CD4-positive, alpha-beta T cell treated with Interleukin-2 at 100 ng/mL for 4 hours (primary cell): ENCODE measurements at places on chromosomes 13 and 19.

GRCh38 chr19:42301646-42302203 lies at the start of gene PRR19:
Gene PRR19 (plus strand): TSS chr19:42302132. CDS start chr19:42309585, 7,453 bp downstream.
- DNase-seq: no peak

DNA sequence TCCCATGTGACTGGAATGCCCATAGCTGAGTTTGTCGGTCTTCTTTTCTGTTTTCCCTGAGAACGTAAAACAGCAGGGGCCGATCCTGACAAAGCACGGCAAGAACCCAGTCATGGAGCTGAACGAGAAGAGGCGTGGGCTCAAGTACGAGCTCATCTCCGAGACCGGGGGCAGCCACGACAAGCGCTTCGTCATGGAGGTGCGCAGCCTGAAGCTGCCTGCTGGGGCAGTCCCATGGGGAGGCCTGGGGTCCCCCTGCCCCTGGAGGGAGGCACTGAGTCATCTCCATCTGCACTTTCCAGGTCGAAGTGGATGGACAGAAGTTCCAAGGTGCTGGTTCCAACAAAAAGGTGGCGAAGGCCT lies 18.2 kb upstream of the QTRT1 start:
- no peak for DNase-seq

DNA sequence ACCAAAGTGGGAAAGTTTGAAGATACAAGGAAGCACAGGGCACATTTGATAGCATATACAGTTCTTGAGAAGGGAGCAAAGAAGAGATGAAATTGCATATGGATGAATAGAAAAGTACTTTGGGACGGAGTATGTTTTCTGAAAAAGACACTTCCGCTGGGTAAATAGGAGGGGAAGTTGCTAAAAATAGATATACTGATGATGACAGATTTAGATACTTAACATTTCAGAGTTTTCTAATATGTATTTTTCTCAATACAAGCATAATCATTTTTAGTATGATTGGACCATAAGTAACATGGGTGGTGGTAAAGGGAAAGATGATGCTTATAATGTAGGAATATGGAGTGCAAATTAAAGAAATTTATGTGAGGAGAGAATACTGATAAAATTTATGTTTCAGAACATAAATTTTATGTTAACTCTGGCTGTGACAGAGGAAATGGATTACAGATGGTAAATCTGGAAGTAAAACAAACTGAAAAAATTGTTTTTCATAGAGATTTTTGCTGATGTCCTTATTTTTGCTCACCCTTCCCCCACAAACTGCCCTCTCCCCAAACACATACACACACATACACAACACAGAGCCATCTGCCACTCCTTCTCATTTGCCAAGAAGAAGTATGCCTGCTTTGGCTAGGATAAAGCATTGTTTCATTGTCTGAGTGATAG lies 583.9 kb upstream of the MIR17HG start:
- no peak for DNase-seq

DNA sequence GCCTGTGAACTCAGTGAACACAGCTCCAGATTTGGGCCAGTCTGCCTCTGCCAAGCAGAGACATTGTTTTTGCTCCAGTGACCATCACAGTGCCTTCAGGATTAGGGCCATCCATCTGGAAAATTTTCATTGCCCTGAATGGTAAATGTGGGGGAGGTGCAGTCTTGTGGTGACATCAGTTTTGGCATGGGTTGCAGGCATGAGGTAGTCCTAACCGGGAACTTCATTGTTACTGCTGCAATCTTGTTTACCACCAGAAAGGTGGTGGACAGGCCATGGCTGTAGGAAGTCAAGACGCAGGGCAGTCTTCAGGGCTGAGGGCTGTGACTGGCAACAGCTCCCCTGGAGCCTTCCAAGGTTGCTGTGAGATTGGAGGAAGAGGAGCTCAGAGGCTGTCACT lies 55.2 kb downstream of the SPATA13 start:
- no peak for DNase-seq

DNA sequence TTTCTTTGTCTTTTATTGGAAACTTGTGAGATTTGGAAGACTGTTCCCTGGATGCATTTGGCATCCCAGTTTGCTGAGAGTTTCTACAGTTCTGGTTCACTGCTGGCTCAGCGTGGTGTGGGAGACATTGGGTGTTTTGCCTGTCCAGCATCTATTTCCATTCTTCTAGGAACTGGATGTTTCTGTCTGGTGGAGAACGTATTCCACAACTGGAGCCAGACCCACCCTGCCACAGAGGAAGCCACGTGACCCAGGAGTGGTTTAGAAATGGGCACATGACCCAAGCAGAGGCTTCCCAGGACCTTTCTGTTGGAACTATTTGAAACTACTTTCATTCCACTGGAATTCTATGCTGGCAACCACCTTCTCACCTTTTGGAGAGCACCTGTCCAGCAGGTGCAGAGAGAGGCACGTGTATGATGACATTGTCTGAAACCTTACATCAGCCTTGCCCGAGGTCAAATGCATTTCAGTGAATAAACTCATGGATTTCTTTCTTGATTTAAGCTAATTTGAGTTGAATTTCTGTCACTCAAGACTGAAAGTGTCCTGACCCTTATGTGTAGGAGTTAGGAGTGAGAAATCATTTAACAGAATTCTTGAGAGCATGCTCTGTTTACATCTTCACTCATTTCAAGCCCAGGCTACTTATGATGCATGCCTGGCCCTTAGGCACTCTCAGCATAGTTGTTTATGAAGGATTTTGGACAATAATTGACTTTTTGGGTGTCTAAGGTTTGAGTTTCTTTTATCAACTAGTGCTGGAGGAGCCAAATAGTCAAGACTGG lies 121.8 kb downstream of the AKAP11 start:
- no peak for DNase-seq

DNA sequence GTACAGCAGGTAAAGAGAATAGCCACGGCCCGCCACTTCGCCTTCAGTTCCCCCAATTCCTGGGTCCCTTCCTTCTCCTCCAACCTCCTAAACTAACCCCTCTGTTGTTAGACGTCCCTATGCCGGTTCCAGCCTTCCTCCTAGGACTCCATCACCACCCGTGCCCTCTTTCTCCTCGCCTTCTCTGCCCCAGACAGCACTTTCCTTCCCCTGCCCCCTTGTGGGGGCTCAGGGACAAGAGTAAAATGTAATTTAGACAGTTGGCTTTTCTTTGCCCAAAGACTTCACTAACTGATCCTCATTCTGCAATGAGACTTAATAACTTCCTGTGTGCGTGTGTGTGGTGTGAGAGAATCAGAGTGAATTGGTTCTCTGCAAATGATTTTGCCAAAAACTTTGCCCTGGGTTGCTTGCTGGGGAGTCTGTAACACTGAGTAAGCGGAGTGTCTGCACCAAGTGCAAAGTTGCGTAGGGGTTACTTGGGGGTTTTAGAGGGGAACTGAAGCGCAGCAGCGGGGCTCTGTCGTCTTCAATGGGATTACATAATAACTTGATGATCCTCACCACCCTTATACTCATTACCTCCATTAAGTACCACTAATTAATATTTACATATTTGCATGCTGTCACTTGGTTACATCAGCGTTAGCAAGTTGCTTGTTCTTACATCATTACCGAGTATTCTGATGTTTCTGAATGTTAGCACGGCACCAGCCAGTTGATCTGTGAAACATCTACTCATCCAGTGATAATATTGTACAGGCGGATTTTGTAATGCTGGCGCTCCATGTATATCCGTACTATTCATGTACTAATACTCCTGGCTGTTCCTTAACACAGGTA lies 19.9 kb upstream of the SGCG start:
- no peak for DNase-seq

DNA sequence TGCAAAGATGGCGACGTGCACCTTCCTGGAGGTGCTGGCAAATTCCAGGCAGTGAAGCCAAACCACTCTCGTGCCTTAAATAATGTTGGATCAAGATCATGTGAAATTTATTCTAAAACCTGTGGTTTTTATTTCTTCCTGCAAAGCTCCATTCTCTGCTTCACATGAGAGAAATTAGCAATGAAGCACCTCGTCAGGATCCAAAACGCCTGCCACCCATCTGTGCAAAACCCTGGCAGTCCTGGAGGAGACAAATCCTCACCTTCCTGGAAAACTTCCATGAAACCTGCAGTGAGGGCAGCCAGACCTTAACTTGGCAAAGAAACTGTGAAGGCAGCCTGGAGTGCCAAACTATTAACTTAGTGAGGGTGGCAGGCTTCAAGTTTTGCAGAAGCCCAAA lies 47.6 kb downstream of the CHST8 start:
- DNase-seq: no peak

DNA sequence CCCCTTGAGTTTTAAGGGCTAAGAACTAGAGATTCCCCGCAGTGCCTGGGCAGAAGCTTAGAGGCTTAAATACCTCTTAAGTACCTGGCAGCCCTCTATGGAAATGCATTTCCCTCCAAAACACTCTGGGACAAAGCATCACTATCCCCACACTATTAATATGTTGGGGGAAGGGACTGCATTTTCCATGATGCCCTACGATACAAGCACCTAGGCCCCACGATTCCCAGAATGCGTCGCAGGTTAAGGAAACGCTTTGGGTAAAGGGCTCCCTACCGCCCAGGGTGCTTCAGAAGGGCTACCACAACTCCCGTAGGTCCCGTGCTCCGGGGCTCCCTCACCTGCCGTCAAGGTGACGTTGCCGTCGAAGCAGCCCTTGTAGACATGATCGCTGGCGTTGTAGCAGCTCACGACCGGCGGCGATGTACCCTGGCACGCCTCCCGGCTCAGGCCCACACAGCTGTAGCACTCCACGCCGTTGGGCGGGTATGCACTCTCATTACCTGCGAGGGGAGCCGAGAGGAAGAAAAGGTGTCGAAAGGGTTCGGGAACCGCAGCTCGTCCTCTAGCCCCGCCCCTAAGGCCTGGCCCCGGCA lies 2.5 kb downstream of the LYPD3 start:
- no peak for DNase-seq

- no peak for DNase-seq
Observed at GRCh38 chr13:73433890-73434289, 375.1 kb downstream of the KLF5 start.

DNA sequence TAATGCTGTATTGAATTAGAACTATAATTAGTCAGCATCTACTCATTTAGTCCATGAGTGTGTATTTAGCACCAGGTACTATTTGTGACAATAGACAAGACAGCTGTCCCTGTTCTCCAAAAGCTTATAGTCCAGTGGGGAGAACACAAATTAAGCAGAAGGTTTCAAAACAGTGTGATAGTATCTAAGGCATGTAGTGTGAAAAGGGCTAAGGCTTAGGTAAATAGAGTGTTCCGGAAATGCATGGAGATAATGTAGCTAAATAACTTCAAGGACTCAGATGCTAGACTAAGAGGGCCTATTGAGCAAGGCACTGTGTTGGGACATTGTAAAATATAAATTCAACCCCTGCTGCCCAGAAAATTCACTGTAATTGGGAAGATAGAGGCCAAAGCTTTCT lies 144.1 kb upstream of the MIR17HG start:
- DNase-seq: no peak

DNA sequence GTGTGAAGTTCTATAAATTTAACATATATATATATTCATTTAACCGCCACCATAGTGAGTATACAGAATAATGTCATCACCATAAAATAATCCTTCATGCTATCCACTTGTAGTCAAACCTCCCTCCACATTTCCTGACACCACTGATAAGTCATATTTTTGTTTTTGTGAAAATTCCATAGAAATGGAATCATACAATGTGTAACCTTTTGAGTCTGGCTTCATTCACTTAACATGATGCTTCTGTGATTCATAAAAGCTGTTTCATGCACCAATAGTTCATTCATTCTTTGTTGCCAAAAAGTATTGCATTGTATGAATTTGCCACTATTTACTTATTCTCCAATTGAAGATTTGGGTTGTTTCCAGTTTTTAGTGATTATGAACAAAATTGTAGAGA lies 497.5 kb upstream of the PCDH20 start:
- DNase-seq: no peak

- DNase-seq: no peak
Observed at GRCh38 chr13:110067355-110068175, 239.4 kb downstream of the COL4A1 start.

DNA sequence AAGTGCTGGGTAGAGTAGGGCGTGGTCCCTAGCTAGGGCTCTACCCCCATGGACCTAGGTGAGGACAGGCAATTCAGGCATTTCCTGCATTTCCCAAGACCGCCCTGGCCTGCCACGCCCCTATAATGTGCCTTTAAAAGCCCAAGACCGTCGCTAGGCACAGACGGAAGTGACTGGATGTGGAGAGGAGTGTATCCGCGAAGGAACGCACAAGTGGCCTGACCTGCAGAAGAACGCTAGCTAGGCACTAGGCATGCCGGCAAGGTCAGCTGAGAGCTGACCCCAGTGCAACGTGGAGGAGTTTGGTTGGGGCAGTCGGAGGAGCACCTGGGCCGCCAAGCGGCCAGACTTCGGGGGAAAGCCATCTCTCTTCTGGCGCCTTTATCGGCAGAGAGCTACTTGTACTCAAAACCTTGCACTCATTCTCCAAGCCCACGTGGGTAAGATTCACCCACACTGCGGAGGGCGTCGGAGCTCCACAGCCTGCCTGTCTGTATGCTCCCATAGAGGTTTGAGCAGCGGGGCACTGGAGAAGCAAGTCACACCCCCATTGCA lies 370.0 kb downstream of the FGF9 start:
- no peak for DNase-seq
